ENCODE measurements at places on chromosomes 3 and 15. TPM values are rescaled to one million over a fixed set of nuclear protein-coding genes. Genes with fewer than 3 reads are reported as not detected.

GRCh38 chr15:101136381-101137268 is 115.2 kb downstream of the CHSY1 start:
- no peak overlapping the region for H3K4me3 ChIP-seq
- peaks cover 25% of the 10 kb centered on the region for H3K4me1 ChIP-seq
- H3K27me3 ChIP-seq, result no peaks in the 10 kb centered on the region
- H3K36me3 ChIP-seq, result no peaks in the 10 kb centered on the region
- H3K27ac ChIP-seq, result no peak overlapping the region

DNA sequence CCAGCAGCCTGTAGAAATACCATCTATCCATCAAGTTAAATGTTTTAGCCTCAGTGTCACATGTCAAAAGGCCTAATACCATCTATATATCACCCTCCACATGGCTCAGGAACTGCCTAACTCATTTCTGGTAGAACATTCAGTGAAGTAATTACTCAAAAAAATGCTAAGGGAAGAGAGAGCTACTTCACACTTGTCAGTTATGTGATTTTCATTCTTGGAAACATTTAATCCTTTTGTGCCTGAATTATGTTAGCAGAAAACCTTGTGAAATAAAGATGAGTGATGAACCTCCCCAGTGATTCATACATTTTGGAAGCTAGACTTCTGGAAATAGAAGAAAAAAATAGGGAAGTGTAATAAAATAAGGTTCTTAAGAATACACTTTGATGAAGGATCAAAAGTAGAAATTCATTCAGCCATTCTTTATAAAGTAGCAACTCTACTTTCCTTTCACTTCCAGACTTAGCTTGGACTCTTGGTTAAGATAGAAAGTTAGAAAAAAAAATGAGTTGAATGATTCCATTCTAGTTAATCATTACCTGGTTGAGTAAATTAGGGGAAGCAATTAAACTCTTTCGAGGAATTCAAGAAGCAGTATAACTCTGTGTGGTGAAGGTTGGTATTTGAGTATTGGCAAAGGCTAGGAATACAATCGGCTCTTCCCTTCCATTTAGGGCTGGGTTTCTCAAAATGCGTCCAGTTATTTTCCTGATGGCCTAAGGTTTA is 3.6 kb downstream of the OTOL1 start:
- H3K27ac ChIP-seq, result no peak overlapping the region
- H3K4me1 ChIP-seq, result no peaks in the 10 kb centered on the region
- H3K36me3 ChIP-seq, result no peaks in the 10 kb centered on the region
- H3K27me3 ChIP-seq, result no peaks in the 10 kb centered on the region
- no peak for DNase-seq

- no peak overlapping the region for H3K4me3 ChIP-seq
- H3K27me3 ChIP-seq, result peaks cover 35% of the 10 kb centered on the region
- DNase-seq, result peak; percentile 80
- no peak overlapping the region for H3K27ac ChIP-seq
Measured at GRCh38 chr3:46020766-46021510, 6.3 kb downstream of the XCR1 start.

GRCh38 chr15:60128000-60128376 is 123.9 kb downstream of the FOXB1 start:
- peak overlapping the region; percentile 79 for H3K27ac ChIP-seq
- no peak for DNase-seq
- H3K4me1 ChIP-seq, result peaks cover 15% of the 10 kb centered on the region

The GPR171 gene
- total RNA-seq, result not detected

- H3K4me1 ChIP-seq, result peaks cover 6% of the 10 kb centered on the region
- no peak overlapping the region for H3K4me3 ChIP-seq
- peaks cover 2% of the 10 kb centered on the region for H3K36me3 ChIP-seq
- no peak for DNase-seq
Measured at GRCh38 chr15:60844511-60845174, 365.7 kb upstream of the ICE2 start.

GRCh38 chr3:16176391-16177030 is 2.0 kb downstream of the GALNT15 start:
- H3K27ac ChIP-seq, result no peak overlapping the region
- no peaks in the 10 kb centered on the region for H3K36me3 ChIP-seq
- DNase-seq, result no peak

GRCh38 chr3:14150078-14150477 is 25.2 kb downstream of the TMEM43 start:
- H3K36me3 ChIP-seq, result peaks cover 32% of the 10 kb centered on the region
- no peaks in the 10 kb centered on the region for H3K27me3 ChIP-seq
- peaks cover 9% of the 10 kb centered on the region for H3K4me1 ChIP-seq
- no peak overlapping the region for H3K4me3 ChIP-seq

GRCh38 chr3:160126051-160126450 is 99.2 kb upstream of the C3orf80 start:
- H3K36me3 ChIP-seq, result no peaks in the 10 kb centered on the region
- no peak overlapping the region for H3K27ac ChIP-seq
- DNase-seq, result no peak
- H3K4me1 ChIP-seq, result peaks cover 25% of the 10 kb centered on the region

The NDN gene
- total RNA-seq, result 27.8 TPM

GRCh38 chr3:58572634-58573230 is 4.5 kb downstream of the FAM107A start:
- no peaks in the 10 kb centered on the region for H3K36me3 ChIP-seq
- H3K4me3 ChIP-seq, result no peak overlapping the region
- H3K27ac ChIP-seq, result no peak overlapping the region
- H3K4me1 ChIP-seq, result peaks cover 12% of the 10 kb centered on the region
- DNase-seq, result no peak
- no peaks in the 10 kb centered on the region for H3K27me3 ChIP-seq

DNA sequence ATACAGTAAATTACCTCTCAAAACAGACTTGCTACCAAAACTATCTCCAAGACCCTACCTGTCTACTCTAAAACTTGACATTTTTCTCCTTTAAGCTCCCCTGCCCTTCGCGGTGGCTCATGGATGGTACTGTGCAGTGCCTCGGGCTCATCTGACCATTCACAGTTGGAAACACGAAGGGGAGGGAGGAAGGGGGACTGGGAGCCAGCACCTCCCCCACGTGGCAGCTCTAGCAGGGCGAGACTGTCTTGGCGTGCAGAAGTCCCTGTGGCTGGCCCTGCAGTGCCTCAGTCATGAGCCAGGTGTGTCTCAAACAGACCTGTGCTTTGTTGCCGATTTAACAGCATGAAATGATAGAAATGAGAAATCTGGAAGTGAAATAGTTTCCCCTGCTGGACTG is 372.0 kb downstream of the GABRG3 start:
- H3K4me3 ChIP-seq, result no peak overlapping the region
- peaks cover 15% of the 10 kb centered on the region for H3K4me1 ChIP-seq
- DNase-seq, result no peak
- H3K27me3 ChIP-seq, result no peaks in the 10 kb centered on the region
- no peak overlapping the region for H3K27ac ChIP-seq

DNA sequence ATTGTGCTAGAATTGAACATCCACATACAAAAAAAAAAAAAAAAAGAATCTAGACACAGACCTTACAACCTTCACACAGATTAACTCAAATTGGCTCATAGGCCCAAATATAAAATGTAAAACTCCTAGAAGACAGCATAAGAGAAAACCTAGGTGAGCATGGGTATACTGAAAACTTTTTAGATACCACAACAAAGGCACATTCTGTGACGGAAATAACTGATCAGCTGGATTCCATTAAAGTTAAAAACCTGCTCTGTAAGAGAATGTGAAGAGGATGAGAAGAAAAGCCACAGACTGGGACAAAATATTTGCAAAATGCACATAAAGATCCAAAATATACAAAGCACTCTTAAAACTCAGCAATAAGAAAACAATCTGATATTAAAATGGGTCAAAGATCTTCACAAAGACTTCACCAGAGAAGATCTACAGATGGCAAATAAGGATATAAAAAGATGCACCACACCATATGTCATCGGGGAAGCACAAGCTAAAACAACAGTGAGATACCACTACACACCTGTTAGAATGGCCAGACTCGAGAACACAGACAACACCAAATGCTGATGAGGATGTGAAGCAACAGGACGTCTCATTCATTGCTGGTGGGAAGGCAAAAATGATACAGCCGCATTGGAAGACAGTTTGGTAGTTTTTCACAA is 167.9 kb downstream of the PDE8A start:
- H3K4me3 ChIP-seq, result no peak overlapping the region
- peaks cover 4% of the 10 kb centered on the region for H3K36me3 ChIP-seq
- peaks cover 24% of the 10 kb centered on the region for H3K27me3 ChIP-seq
- DNase-seq, result no peak

DNA sequence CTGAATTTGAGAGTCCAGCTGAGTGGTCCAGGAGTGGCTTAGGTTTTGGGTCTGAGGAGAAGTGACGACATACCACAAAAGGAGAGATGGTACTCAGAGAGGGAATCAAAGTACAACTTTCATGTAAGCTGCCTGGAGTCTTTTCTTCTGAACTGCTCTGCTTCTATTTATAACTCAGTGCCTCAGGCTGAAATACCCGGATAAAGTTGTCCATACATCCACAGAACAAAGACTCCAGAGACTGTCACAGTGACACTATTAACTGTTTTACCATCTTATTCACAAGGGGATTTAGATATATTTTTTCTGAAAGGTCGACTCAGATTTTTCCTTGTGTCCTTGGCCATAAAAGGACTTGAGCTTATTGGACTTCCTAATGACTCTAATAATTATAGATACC is 264.3 kb upstream of the DNAJC19 start:
- no peak overlapping the region for H3K4me3 ChIP-seq
- peaks cover 5% of the 10 kb centered on the region for H3K27me3 ChIP-seq
- H3K36me3 ChIP-seq, result no peaks in the 10 kb centered on the region
- DNase-seq, result no peak

DNA sequence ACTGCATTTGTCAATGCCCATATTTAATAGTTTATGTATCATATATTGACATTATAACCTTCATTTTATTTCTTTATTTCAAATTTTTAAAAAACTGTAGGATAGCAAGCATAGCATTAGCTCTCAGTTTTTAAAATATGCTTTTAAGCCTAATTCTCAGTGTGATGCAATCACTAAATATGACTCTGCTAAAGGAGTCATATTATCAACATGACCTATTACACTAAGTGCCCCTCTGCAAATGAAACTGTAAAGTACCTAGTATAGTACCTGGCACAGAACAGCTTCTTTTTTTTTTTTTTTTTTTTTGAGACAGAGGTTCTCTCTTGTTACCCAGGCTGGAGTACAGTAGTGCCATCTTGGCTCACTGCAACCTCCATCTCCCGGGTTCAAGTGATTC is 179.4 kb upstream of the CGNL1 start:
- no peak for DNase-seq
- H3K4me3 ChIP-seq, result no peak overlapping the region
- H3K36me3 ChIP-seq, result peaks cover 27% of the 10 kb centered on the region
- no peaks in the 10 kb centered on the region for H3K27me3 ChIP-seq

The LCTL gene
- not detected for total RNA-seq

The FOXL2 gene
- total RNA-seq, result 0.24 TPM

GRCh38 chr3:122892118-122892960 is 97.5 kb downstream of the SLC49A4 start:
- no peaks in the 10 kb centered on the region for H3K36me3 ChIP-seq
- H3K27ac ChIP-seq, result no peak overlapping the region
- no peak for DNase-seq

- no peak for DNase-seq
- peaks cover 30% of the 10 kb centered on the region for H3K4me1 ChIP-seq
- no peak overlapping the region for H3K27ac ChIP-seq
- H3K27me3 ChIP-seq, result no peaks in the 10 kb centered on the region
- no peaks in the 10 kb centered on the region for H3K36me3 ChIP-seq
Measured at GRCh38 chr3:50322115-50322385, 495 bp downstream of the HYAL2 start.

GRCh38 chr3:31808143-31808720 is 172.8 kb downstream of the OSBPL10 start:
- peaks cover 10% of the 10 kb centered on the region for H3K4me1 ChIP-seq
- no peaks in the 10 kb centered on the region for H3K27me3 ChIP-seq
- H3K36me3 ChIP-seq, result no peaks in the 10 kb centered on the region

DNA sequence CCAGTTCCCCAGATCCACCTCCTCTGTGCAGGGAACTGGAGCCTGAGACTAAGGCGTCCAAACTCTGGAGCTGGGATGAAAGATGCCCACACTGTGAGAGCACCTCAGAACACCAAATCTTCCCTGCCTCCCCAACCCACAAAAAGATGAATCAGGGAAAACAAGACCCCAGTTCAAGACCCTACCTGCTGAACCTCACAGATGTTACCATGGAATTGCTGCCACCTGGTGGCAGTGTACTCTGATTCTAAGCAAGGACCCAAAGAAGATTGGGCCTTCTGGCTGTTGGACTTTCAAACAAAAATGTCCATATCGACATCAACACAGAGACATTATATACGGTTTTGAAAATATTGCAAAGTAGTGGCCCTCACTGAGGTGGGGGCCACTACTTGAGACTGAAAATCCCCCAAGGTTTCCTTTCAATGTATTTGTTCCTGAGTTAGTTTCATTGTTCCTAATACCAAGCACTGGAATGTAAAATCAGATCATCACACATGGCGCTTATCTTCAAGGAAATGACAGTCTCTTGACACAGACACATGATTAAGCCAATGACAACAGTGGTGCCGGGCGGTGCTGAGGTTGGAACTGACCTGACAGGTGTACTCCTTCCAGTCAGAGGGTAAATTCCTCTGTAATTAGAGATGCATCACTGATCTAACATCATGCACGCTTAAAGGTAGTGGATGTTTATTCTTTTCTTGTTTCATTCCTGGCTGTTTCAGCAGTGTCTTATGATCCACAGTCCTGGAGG is 67.6 kb downstream of the SLC6A11 start:
- H3K4me1 ChIP-seq, result no peaks in the 10 kb centered on the region
- H3K4me3 ChIP-seq, result no peak overlapping the region
- no peak for DNase-seq
- H3K27ac ChIP-seq, result no peak overlapping the region
- H3K27me3 ChIP-seq, result peaks cover 15% of the 10 kb centered on the region

DNA sequence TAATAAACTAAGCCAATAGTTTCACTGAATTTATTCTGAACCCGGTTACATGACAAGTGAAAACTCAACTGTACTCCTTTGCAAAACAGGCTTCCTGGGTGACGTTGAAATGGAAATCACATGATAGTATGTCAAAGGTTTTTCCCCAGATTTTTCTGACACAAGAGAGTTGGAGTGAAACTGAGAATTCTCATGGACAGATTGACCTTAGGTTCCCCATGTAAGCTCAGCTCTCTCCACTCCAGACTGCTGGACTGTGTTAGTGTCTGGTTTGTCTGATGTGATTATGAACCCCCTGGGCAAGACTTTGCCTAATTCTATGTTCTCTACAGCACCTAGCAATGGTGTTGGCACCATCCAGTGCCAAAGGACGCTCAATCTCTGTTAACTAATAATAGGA is 219.7 kb upstream of the COL8A1 start:
- peak overlapping the region; percentile 85 for H3K27ac ChIP-seq
- H3K4me3 ChIP-seq, result no peak overlapping the region
- no peaks in the 10 kb centered on the region for H3K27me3 ChIP-seq
- no peak for DNase-seq
- peaks cover 17% of the 10 kb centered on the region for H3K36me3 ChIP-seq
- peaks cover 73% of the 10 kb centered on the region for H3K4me1 ChIP-seq
